ENCODE measurements at places on chromosomes 12 and 14. TPM values are rescaled to one million over a fixed set of nuclear protein-coding genes. Genes with fewer than 3 reads are reported as not detected.

SOX5 gene
- total RNA-seq: 2.9 TPM

CMKLR1 gene
- 5.7 TPM for total RNA-seq

MYG1 gene
- 34.8 TPM for total RNA-seq

TMPRSS12 gene
- total RNA-seq: not detected

RNASE2 gene
- 1.3 TPM for total RNA-seq

GRCh38 chr12:90301561-90302133, 593.0 kb upstream of the ATP2B1 start:
- no peak for DNase-seq

DNA sequence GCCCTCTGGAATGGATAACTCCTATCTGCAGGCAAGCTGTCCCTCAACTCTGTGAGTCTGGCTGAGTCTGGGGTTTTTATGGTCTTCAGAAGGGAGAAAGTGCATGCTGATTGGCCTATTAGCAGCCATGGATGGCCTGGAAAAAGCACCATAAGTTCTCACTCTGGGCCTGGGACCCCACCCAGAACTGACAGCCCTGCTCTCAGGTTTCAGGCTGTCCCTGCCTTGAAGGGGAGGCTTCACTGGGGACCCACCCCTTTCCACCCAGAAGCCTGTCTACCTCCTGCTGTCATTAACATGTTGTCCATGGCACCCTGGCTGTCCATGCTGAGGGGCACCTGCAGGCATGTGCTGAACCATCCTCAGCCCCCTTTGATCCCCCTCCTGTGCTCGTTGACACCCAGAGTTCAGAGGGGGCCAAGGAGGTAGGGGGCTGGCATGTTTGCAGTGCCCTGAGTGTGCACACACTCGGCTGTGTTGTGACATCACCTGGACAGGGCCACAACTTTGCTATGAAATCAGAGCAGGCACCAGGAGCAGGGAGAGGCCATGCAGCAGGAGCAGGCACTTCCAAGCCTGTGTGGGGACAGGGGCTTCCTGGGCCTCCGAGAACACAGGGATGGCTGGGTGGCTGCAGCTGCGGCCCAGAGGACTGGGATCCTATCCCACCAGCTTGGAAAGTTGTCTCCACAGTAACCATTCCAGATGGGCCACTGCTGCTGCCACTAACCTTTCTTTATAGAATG, 84.7 kb downstream of the ACSS3 start:
- no peak for DNase-seq
